ENCODE measurements at places on chromosomes 12 and 14.

GRCh38 chr14:59148334-59148900 is 40.0 kb upstream of the DAAM1 start:
- DNase-seq = peak; percentile 28

DNA sequence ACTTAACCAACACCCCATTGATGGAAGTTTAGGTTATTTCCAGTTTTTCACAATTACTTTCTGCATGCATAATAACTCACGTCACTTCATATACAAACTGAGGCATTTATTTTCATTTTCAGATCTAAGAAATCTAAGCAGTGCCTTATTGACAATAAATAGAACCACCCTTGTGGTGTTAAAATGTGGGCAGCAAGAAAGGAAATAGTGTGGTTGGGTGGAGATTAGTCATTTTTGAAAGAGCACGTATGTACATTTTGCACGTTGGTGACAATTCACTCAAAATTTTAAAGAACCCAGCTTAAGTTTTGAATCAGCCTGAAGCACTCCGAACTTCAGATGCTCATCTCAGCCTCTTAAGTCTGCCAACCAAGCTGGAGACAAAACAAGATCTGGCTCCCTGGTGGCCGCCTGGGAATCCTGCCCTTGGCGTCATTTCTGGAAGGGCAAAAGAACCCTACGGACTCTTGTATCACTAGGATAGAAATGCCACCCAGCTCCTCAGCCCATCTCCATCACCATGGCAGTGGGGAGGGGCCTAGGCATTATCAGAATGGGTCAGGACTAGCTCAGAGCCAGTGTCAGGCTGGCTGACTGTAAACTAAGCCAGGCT is 89.5 kb upstream of the BCL2L14 start:
- no peak for DNase-seq

GRCh38 chr12:5073054-5073453 is 29.4 kb downstream of the KCNA5 start:
- no peak for DNase-seq

- no peak for DNase-seq
Observed at GRCh38 chr14:97353102-97353501, 555.9 kb downstream of the VRK1 start.

GRCh38 chr12:64569923-64570691 is 40.2 kb upstream of the RASSF3 start:
- no peak for DNase-seq

GRCh38 chr14:85604714-85605113 is 74.8 kb downstream of the FLRT2 start:
- DNase-seq = peak; percentile 78

DNA sequence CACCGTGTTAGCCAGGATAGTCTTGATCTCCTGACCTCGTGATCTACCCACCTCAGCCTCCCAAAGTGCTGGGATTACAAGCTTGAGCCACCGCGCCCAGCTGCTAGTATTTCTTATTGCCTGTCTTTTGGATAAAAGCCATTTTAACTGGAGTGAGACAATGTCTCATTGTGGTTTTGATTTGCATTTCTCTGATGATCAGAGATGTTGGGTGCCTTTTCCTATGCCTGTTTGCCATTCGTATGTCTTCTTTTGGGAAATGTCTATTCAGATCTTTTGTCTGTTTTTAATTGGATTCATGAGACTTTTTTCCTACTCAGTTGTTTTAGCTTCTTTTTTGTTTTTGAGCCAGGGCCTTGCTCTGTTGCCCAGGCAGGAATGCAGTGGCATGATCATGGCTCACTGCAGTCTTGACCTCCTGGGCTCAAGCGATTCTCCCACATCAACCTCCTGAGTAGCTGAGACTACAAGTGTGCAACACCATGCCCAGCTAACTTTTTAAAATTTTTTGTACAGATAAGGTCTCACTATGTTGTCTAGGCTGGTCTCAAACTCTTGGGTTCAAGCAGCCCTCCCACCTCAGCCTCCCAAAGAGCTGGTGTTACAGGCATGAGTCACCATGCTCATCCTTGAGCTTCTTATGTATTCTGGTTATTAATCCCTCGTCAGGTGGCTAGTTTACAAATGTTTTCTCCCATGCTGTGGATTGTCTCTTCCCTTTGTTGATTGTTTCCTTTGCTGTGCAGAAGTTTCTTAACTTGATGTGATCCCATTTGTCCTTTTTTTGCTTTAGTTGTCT is 65.9 kb downstream of the ACACB start:
- DNase-seq = no peak

- DNase-seq = no peak
Observed at GRCh38 chr14:57293866-57294837, 25.4 kb downstream of the AP5M1 start.

DNA sequence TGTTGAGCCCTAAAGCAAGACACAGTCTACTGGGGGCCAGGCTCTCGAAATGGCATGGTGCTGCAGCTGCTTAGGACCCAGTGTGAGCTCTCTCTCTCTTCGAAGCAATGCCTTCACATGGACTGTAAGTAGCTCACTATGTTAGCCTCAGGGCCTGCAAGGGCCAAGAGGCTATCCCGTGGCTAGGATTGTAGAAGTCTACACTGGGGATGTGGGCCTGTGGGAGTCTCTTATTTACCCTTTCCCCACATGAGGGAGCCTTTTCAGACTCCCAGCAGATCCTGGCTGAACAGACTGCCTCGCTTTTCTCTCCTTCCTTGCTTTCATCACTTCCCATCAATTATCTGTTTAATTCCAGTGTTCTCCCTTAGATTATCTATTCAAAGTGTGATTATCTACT is 101.4 kb downstream of the GPR65 start:
- no peak for DNase-seq

GRCh38 chr12:16789204-16789790 is 183.3 kb upstream of the LMO3 start:
- no peak for DNase-seq

- DNase-seq = peak; percentile 26
Observed at GRCh38 chr14:60656686-60657455, 7.6 kb upstream of the SIX1 start.

DNA sequence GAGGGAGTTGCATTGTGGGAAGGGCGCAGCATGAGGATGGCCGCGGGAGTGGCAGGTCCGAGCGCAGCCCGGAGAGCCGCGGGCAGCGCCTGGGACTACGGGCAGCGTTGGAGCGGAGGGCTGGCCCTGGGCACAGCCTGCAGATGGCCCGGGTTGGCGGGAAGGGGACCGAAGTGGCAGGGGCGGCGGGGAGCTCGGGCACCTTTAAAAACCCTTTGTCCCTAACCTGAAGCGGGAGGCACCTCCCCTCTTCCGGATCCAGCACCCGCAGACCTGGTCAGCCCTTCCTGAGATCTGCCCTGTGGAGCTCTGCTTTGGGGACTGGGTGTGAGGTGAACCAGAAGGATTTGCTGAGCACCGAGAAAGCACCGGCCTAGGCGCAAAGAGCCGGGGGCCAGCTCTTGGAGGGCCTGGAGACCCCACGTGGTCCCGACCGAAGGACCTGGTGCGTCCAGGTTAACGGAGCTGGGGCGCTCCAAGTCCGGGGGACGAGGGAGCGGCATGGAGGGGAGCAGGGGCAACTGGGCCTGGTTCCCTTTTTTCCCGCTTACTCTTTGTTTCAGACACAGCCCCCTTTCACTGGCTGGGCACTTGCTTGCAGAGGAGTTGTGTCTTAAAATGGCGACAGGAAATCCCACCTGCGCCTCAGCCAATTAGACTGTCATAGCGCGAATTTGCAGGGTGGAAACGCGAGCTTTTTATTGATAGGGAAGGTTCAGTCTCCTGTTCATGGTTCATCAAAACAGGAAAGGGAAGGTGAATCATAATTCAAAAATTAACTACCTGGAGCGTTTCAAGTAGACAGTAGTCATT is 792 bp upstream of the SLC38A1 start:
- peak; percentile 23 for DNase-seq

- no peak for DNase-seq
Observed at GRCh38 chr14:80862983-80863382, 78.6 kb downstream of the CEP128 start.

GRCh38 chr12:132075714-132076553 is 68.2 kb downstream of the DDX51 start:
- no peak for DNase-seq

DNA sequence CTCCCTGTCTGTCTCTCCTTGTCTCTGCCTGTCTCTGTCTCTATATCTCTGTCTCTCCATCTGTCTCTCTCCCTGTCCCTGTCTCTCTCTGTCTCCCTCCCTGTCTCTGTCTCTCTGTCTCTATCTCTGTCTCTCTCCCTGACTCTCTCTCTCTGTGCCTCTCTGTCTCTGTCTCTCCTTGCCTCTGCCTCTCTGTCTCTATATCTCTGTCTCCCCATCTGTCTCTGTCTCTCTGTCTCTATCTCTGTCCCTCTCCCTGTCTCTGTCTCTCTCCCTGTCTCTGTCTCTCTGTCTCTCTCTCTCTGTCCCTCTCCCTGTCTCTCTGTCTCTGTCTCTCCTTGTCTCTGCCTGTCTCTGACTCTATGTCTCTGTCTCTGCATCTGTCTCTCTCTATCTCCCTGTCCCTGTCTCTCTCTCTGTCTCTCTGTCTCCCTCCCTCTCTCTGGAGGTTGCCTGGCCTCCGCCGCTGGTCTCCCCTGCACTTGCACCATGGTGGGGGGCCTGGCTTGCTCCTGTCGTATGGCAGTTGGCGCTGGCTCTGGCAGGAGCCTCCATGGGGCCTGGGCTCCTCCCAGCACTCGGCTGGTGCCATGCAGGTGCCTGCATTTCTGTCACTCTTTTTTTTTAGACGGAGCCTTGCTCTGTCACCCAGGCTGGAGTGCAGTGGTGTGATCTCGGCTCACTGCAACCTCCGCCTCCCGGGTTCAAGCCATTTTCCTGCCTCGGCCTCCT is 28.3 kb downstream of the MMP17 start:
- DNase-seq = no peak

- no peak for DNase-seq
Observed at GRCh38 chr12:63968673-63969072, 124.2 kb downstream of the SRGAP1 start.

DNA sequence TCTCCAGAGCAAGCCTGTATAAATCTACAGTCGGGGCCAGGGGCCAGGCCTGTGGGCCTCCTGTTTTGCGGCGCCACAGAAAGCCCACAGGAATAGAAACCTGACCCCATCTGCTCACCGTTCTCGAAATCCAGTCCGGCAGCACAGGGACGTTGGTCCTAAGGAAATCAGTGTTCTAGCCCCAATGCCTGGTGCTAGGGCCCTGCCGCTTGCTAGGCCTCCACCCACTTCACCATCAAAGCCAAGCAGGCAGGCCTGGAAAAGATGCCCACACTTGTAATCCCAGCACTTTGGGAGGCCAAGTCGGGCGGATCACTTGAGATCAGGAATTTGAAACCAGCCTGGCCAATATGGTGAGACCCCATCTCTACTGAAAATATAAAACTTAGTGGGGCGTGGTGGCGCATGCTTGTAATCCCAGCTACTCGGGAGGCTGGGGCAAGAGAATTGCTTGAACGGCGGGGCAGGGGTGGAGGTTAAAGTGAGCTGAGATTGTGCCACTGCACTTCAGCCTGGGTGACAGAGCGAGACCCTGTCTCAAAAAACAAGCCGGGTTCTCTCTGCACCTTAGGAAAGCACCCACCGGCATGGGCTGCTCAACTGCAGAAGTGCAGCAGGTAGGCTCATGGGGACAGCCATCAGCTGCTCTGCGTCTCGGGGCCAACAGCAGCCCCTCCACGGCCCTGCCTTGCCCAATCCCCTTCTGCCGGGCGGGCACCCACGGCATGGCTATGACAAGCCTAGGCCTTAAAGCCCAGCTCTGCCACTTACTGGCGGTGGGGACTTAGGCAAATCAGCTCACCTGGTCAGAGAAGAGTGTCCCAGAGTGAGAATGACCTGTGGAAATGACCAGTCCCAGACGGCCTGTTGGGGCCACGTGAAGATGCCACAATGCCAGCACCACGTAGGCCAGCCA is 47.4 kb downstream of the VWF start:
- no peak for DNase-seq

DNA sequence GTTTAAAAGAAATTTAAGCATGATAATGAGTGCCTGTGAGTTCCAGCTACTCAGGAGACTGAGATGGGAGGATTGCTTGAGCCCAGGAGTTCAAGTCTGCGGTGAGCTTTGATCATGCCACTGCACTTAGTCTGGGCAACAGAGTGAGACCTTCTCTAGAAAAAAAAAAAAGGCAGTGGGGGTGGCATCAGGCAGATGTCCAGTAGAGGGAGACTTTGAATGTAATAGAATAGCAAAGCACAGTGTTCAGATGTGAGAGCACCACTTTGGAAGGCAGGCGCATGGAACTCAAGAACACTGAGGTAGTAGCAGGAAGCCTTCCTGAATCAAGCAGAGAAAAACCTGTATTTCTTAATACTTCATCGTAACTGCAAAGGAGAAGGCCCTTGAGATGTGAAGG is 394.5 kb upstream of the GARIN6 start:
- DNase-seq = no peak

DNA sequence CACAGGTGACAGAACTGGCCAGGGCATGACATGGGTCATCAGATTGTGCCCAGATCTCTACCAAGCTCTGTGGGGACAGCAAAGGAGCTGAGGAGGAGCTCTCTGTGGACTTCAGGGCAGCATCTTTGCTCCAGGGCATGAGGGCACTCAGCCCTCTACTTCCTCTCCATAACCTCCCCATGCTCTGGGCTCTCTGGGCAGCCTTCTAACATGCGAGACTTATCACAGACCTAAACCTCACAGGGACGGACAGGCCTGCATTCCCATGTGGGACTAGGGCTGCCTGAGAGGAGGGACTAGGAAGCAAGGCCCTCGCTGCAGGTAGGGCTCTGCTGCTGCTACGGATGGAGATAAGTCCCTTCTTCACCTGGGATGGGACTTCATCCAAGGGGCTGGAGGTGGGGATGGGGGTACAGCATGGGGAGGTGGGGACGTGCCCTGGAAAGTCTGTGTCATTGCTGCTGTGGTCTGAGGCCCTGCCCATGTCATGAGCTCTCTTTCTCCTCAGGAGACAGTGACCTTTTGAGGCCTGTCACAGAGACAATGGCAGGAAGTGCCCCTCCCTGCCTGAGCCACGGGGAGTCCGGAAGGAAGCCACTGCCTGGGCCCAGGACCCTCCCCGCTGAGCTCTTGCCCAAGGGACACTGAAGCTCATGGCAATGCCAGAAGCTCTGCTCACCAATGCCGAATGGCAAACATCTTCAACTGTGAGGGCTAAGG is 44.1 kb downstream of the PITPNM2 start:
- no peak for DNase-seq

- no peak for DNase-seq
Observed at GRCh38 chr14:76106188-76106587, 45.5 kb upstream of the GPATCH2L start.

- no peak for DNase-seq
Observed at GRCh38 chr12:43836475-43836989, 651 bp downstream of the TMEM117 start.

- DNase-seq = no peak
Observed at GRCh38 chr14:91311284-91311662, 66.8 kb upstream of the GPR68 start.

DNA sequence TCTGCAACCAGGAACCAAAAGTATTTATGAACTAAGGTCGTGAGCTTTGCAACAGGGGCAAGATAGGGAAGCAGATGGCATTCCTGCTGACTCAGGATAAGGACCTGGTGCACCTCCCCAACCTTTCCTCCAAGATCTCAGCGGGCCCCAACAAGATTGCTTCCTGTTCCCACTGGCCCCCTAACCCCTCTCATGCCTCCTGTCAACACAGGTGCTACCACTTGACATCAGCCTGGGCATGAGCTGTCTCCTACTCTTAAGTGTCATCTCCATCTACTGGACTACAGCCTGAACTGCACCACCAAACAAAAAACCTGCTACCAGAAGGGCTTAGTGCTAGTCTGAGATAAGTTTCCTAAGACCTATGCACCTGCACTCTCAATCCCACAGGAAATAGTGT is 32.7 kb downstream of the MED6 start:
- DNase-seq = peak; percentile 21

Data from NCI-H2227 treated with DMSO at 0.1 percent for 48 hours (cell line).